ENCODE measurements at places on chromosomes 3 and 15.

GRCh38 chr3:175948041-175948440, 1088.9 kb downstream of the NAALADL2 start:
- no peak for DNase-seq

GRCh38 chr15:90219421-90220141, 14.2 kb downstream of the CIB1 start:
- no peak for DNase-seq

GRCh38 chr3:143750841-143751240, 97.4 kb downstream of the SLC9A9 start:
- no peak for DNase-seq

- peak; percentile 63 for DNase-seq
Observed at GRCh38 chr3:195042743-195043606, 228.0 kb downstream of the XXYLT1 start.

DNA sequence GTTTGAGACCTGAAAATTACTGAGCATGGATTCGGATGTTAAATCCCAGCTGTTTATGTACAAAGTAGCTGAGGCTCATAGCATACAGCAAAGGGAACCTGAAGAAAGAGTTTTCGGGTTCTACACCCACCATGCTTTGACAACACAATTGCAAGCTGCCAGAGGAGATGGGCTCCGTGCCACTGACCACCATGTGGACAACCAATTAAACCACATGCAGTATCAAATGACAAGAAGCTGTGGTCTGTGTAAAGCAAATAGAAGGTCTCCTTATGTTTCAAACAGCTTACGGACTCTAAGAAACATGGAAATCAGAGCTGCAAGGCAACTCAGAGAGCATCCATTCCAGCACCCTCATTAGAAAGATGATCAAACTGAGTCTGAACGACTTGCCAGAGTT, 12.9 kb downstream of the GABRB3 start:
- no peak for DNase-seq

DNA sequence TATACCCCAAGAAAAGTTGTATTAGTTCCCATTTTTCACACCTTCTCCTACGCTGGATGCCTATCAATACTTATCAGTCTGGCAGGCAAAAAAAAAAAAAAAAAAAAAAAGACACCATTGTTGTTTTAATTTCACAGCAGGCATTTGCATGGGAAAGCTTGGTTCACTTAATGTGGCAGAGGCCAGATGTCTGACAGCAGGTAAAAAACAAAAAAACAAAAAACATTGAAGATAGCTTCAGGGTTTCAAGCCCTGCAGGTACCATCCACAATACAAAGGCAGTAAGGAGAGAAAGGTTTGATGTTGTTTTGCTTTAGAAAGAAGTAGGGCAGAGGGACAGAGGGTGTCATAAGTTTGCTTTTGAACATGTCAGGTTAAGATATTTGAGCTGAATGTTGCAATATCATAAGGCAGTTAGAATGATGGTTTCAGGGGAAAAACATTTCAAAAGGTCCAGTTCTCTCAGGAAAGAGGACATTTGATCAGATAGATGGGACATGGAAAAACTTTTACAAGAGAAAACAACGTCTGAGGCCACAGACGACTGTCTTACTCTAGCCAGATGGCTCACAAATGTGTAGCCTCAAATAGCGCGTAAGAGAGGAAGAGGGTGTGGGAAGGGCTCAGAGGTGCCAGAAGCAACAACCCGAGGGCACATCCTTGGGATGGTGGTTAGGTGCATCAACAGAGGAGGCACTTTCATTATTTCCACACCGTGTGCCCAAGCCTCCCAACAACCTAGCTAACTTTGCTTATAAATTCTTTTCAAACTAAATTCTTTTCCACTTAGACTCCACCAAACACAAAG, 25.7 kb downstream of the PCOLCE2 start:
- peak; percentile 68 for DNase-seq

- DNase-seq, result no peak
Observed at GRCh38 chr3:39752751-39753150, 56.7 kb upstream of the MYRIP start.

DNA sequence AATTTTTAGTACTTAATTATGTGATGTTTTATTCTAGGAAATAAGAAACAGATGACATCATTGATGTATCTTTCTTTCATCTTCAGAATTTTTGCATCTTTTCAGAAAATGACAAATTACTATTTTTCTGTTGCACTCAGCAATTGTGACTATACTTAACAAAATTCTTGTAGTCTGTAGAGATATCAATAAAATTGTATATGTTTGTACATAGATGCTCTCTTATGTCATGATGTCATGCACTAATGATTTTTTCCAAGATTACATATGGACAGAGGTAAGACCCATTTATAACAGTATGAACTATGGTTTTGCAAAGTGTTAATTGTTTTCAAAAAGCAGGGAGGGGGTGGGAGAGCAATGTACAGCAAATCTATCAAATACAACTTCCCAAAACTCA, 121.2 kb downstream of the POLQ start:
- no peak for DNase-seq

GRCh38 chr3:102176333-102177050, 258.3 kb upstream of the ZPLD1 start:
- no peak for DNase-seq

- no peak for DNase-seq
Observed at GRCh38 chr3:196642434-196642833, 2.9 kb downstream of the NRROS start.

- DNase-seq, result peak; percentile 70
Observed at GRCh38 chr15:57337868-57338411, 38.4 kb upstream of the CGNL1 start.

DNA sequence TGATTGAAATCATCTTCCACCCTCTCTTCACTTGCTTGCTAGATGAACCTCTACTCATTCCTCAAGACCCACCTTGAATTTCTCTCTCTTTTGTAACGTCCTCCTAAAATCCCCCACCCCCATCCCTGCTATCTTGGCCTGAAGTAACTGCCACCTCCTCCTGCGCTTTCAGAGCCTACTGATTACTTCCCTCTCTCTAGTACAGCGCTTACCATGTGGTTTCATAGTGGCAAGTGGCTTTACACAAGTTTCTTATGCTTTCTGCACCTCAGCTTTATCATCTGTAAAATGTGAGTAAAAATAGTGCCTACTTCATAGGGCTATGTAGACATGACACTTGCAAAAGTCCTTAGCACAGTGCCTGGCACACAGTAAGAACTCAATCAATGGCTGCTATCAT, 28.7 kb upstream of the DAZL start:
- no peak for DNase-seq

DNA sequence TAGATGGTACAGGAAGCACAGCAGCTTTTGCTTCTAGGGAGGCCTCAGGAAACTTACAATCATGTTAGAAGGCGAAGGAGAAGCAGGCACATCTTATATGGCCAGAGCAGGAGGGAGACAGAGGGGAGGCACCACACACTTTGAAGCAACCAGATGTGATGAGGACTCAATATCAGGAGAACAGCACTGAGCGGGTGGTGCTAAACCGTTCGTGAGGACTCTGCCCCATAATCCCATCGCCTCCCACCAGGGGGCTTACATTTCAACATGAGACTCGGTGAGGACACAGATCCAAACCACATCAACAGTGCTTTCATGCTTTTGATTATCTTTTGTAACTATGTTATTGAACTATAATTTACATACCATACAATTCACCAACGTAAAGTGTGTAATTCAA, 7.6 kb upstream of the TMEM44 start:
- DNase-seq, result peak; percentile 47

GRCh38 chr15:39404767-39405181, 176.1 kb upstream of the THBS1 start:
- DNase-seq, result peak; percentile 69

GRCh38 chr3:45537970-45538640, 56.4 kb upstream of the LIMD1 start:
- DNase-seq, result no peak

GRCh38 chr15:92561754-92562153, 93.8 kb downstream of the FAM174B start:
- DNase-seq, result no peak

- DNase-seq, result peak; percentile 4
Observed at GRCh38 chr3:167113035-167113830, 266.9 kb downstream of the ZBBX start.

DNA sequence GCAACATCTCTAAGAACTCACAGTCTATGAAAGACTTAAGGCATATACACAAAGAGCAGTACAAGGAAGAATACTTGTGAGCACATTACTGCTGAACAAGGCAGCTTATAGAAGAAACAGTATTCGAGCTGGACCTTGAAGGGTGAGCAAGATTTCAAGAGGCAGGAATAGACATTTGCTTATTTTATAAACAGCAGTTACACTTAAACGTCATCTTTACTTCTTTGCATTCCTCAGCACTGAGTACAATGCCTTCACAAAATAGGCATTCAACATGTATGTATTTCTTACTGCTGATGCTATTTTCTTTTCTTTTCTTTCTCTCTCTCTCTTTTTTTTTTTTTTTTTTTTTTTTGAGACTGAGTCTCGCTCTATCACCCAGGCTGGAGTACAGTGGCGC, 205.8 kb downstream of the ZIC4 start:
- DNase-seq, result no peak

- DNase-seq, result no peak
Observed at GRCh38 chr3:25693238-25693637, 28.5 kb upstream of the TOP2B start.

- no peak for DNase-seq
Observed at GRCh38 chr3:11220230-11220629, 52.0 kb upstream of the ATG7 start.

GRCh38 chr15:77409259-77410156, 10.4 kb downstream of the PEAK1 start:
- no peak for DNase-seq

GRCh38 chr15:90998737-90999136, 4.4 kb upstream of the PRC1 start:
- no peak for DNase-seq

DNA sequence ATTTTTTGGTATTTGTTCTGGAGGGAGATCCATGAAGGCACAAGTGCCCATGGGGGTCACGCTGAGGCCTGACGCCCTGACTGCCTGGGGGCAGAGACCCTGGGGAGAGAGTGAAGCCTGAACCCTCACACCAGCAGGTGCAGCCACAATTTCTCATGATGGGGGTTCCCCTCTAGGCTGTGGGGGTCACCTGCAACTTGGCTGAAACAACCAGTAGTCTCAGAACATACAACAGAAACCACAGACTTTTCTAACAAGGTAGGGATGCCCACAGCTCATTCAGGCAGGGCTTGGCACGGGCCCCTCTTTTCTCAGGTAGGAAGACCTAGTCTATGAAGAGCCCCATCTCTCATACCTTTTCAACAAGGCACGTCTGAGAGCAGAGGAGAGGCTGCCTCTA, 245.1 kb downstream of the ADAMTS17 start:
- no peak for DNase-seq

DNA sequence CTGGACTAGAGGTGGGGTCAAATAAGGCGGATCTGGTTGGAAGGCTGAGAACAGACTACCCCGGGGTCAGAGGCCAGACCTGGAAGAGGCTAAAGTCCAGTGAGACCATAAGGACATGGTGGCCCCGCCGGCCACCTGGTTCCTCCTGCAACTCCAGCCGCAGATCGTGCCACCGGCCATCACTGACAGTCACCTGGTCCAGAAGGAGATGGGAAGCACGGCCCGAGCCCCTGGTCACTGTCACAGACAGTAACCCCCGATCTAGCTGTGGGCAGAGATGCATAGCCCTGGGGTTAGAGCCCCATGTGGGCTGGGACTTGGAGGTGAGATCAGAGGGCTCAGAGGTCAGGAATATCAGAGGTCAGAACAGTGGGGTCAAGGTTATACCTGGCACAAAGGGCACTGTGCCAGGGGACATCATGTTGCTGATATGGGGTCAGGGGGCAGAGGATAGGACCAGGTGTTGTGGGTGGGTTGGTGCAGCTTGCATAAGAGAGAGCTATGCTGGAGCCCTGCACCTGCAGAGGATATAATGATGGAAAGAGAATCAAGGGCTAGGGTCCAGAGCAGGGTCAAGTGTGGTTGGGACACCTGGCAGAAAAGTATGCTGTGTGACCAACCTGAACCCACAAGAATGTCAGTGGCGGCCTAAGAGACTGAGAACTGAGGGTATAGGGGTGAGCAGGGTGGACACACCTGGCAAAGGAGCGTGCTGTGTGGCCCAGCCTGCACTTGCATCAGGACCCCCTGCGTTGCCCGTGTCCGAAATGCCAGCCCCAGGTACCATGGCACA, 9.6 kb downstream of the CELSR3 start:
- DNase-seq, result no peak

GRCh38 chr3:128275316-128276145, 122.2 kb downstream of the EEFSEC start:
- no peak for DNase-seq

DNA sequence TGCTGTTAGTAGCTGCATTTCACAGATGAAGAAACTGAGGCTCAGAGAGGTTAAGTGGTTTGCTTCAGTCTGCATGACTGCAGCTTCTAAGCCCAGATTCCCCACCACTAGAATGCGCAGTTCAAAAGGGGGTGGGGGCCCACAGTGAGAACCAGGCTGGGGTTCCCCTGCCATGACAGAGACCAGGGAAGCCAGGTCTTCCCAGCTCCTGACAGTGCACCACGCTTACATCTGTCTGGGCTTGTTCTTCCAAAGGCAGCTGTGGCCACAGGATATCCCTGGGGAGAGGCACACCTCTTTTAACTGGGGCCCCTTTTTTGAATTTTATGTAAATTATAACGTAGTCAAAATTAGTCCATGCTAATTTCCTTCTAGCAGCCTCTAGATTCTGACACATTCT, 5.3 kb downstream of the PLEKHO2 start:
- DNase-seq, result no peak

GRCh38 chr15:89088605-89089315, 504 bp downstream of the ABHD2 start:
- DNase-seq, result no peak

DNA sequence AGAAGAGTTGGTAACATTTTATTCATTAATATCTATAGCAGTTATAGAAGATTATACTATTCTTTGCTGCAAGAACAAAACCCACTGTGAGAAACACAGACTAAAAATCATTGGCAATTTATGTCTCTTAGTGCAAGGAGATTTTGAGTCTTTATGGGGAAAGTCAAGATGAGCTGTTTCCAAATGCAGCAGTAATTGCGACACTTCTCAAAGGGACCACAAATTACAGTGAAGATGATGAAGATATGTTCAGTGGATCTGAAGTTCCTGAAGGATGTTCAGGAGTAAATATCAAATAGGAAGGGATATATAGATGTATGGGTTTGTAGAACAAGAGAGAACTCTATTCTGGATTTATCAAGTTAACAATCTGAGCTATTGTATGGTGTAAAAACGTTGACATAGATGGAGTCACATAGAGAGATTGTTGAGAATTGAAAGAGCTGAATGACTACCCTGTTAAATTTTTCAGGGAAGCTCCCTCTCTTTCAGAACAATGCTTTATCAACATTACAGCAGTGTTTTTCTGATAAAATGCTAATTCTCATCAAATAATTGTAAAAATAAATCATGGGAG, 71.8 kb downstream of the DTWD1 start:
- no peak for DNase-seq

GRCh38 chr15:82855286-82856100, 46.1 kb downstream of the WHAMM start:
- DNase-seq, result no peak
